GM20000 (cell line): ENCODE measurements at places on chromosomes 7 and 10.

- DNase-seq, result no peak
These were observed 90.6 kb downstream of the CYP51A1 start for GRCh38 chr7:92043637-92044036.

- no peak for DNase-seq
These were observed 388.7 kb upstream of the MGMT start for GRCh38 chr10:129078346-129078745.

DNA sequence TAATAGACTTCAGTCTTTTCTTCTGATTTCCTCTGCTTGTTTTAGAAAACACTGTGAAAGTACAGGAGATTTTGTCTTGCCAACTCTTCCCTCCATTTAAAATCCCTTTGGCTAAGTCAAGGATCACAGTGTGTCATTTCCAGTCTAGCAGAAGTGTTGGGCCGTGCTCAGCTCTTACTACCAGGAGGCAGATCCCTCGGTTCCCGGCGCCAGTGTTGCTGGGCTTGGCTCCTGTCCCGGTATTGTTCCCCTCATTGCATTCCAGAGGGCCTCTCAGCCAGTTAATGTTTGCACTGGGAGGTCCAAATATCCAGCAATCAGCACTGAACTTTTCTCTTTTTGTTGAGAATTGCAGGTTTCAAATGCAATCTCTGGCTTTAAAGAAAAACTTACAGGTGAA lies 612.1 kb upstream of the MGMT start:
- no peak for DNase-seq

GRCh38 chr10:118850418-118851061 lies 95.8 kb upstream of the CACUL1 start:
- peak; percentile 53 for DNase-seq

DNA sequence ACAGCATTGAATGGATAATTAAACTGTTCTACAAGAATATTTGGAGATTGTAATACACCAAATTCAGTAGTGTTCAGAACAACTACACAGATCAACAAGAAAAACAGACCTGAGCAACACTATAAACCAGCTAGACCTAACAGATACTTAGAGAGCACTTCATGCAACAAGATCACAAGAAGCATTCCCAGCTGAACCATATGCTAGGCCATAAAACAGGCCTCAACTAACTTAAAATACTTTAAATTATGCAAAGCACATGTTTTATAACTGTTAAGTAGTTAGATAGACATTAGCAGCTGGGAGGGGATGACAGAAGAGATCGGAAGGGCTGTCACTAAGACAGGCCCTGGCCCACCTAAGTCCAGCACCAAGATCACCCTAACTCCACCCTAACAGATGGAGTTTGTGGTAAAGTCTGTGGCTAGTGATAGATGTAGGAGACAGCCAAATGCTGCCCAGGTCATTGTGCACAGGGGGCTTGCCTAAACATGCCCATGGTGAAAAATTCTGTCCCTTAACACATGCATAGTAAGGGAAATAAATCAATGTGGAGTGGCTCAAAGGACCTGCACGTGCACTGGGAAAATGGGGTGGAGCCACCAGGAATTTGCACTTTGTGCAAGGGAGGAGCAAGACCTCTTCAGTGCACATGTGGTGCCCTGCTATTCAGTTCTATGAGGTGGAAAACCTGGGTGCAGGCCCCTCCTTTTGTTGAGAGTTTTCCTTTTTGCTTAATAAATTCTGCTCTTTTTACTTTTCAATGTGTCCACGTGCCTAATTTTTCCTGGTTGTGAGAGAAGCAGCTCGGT lies 567.8 kb upstream of the NRG3 start:
- no peak for DNase-seq

DNA sequence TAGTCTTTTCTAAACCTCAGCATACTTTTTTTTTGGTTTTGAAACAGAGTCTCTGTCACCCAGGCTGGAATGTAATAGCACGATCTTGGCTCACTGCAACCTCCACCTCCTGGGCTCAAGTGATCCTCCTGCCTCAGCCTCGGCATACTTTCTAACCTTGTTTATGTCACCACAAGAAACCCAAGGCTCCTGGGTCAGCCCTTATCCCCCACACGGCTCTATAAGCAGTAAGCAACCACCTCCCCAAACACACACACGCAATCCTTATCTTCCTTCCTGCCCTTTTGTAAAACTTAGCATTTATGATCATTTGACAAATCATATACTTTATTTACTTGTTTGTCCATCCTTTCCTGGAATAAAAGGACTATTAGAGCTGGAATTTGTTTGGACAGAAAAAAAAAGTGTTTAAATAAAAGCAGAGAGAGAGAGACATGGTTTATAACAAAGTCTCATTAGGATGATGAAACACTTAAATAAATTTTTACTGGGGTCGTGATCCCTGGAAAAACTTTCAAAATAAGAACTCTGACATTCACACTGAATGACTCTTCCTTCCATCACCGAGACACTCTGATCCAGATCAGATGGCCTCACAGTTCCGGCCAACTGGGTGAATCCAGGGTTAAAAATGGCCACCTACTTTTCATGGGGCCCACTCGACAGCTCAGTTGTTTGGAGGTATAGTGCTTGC lies 72.7 kb upstream of the PIK3CG start:
- no peak for DNase-seq
